ENCODE measurements at places on chromosomes 13 and 19.
A peak's percentile ranks its signal among the peaks of the same experiment; 100 is the strongest.

DNA sequence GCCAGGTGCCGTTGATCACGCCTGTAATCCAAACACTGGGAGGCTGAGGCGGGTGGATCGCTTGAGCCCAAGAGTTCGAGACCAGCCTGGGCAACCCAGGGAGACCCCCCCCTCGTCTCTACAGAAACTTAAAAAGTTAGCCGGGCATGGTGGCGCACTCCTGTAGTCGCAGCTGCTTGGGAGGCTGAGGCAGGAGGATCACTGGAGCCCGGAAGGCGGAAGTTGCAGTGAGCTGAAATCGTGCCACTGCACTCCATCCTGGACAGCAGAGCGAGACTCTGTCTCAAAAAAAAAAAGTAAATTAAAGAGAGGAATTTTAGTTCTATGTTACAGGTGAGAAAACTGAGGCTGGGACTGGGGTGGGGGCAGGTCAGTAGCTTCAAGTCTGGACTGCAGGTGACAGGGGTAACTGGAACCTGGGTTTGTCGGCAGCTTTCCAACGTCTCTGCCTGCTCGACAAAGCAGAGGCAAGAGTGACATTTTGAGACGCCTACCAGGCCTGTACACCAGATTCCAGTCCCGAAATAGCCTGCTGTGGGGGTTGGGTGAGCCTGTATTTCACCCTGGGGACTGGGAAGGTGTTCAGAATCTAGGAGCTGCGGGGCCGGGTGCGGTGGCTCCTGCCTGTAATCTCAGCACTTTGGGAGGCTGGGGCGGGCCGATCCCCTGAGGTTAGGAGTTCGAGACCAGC is 1.2 kb downstream of the SELENOW start:
- DNase-seq: peak; percentile 35

- no peak for DNase-seq
Measured at GRCh38 chr13:24505256-24505655, 7.3 kb downstream of the PARP4 start.

- DNase-seq: no peak
Measured at GRCh38 chr19:4571305-4571917, 11.9 kb upstream of the SEMA6B start.

DNA sequence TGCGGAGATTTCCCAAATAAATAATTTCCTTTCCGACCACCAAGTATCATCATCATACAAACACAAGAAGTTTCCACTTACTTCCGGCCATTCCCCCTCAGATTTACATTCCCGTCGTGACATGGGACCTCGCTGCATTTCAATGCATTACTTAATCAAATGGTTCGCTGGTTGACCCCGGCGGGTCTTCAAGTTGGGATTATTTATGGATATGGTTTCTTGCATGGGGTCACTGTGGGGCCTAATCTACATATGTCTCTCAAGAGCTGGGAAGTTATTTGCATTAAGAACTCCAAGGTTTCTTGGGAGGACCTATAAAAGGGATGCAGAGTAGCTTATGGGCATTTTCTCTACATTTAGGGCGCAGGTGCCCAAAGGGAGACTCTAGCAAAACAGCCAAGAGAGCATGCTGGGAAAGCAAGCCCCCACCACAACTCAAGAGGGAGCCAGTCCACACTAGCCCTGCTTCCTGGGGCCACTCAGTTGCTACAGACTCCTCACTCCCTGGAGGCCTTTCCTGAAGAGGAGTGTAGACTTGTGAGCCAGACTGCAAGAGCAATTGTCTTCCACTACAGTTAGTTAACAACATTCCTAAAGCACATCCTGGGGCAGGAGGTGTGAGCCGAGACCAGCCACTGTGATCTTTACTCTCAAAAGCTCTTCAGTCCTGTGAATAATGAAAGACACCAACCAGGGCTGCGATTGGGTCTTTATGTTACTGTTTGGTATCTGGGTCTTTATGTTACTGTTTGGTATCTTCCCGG is 125.3 kb downstream of the KATNAL1 start:
- no peak for DNase-seq

GRCh38 chr19:46872967-46873366 is 12.2 kb downstream of the ARHGAP35 start:
- DNase-seq: no peak

DNA sequence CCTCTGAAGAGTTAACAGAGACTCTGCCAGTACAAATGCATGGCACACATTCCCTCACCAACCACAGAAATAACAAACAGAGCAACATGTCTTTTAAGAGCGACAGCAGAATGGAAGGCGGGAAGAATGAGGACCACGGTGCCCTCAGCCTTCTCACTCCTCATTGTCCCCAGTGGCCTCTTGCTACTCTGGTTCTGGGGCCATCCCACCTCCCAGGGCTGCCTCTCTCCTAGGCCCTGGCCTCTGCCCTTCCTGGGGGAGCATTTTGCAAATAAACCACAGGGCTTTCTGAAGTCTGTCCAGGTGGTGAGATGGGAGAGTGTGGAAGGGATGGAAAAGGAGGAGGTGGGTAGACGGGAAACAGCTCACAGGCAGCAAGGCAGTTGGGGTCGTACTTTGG is 28.3 kb downstream of the CYP2B6 start:
- DNase-seq: no peak

DNA sequence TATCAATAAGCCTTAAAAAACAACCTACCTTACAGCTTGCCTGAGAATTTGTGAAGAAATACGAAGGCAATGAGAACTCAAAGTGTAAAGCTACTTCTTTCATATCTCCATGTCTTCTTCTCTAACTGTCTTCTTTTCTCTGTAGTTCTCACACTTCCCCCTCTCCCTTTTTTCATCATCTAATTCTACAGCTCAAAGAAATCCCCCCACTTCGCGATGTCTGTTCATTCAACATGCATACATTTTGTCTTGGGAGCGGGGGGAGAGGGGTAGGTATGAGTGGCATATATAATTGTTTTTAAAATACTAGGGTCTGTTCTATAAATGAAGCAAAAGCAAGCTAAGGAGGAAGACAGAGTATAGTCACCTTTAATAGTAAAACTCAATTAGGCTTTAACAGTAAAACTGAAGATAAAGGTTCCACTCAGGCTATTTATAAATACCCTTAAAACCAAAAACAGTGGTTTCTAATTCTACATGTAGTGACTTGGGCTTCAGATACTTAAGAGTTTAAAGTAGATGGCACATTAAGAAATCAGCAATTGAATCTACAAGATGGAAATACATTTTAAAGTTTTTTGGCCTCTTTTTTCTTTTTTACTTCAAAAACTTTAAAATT is 106.9 kb downstream of the KLF12 start:
- DNase-seq: no peak

- DNase-seq: no peak
Measured at GRCh38 chr19:14112051-14112808, 5.3 kb downstream of the PRKACA start.

DNA sequence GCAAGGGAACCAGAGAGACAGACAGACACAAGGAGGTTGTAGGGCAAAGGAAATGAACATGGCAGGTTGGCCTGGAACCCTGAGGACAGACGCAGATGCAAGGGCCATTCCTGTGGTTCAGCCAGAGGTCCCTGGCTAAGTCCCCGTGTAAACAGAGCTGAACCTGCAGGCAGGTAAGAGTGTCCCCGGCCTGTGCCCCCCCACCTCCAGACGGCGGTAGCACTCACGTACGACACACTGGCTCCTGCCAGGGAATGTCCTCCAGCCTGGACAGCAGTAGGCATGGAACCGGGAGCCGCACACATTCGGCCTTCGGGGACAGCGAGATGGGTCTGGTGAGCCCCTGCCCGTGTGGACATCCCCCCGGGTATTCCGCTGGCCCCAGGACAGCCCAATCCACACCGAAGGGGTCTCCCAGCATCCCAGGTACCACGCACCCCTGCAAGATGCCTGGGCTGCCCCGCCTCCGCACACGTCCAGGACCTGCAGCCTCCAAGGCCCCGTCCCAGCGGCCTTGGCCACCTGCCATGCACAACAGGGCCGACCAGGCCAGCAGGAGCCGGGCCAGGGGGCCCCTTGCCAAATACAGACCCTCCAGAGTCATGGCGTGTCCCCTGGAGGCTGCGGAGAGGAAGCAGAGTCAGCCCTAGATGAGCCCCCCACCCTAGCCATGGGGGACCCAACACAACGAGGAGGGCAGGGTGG is 2.4 kb downstream of the FBN3 start:
- no peak for DNase-seq

GRCh38 chr13:41196620-41197019 is 2.3 kb upstream of the KBTBD7 start:
- DNase-seq: no peak

DNA sequence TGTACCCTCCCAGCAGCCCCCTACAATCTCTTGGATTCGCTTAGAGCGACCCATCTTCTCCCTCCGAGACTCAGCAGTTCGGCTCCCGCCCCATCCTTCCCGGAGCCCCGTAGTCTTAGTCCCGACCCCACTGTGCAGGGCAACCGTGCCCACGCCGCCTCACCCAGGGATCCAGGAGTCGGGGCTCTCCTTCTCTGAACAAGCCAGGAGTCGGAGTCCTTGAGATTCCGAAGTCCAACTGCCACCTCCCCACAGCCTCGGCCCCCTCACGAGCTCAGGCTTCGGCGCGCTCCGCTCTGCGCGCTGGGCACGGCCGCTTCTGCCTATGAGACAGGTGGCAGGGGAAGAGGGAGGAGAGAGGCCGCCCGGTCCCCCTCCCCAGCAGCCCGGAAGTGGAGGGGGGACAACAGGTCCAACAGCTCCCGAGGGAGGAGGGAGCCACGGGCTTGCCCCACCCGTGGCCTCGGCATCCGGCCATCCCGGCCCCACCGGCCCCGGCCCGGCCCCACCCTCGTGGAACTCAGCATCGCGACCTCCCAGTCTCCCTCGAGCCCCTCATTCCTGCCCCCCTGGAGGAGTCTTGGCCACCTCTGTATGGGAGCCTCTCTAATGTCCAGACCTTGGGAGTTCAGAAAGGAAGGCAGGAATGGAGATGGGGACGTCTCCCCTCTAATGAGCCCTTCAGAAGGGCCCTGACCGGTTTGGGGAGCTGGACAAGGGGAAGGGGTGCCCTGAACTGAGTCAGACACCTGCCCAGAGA is at the start of gene PHLDB3:
PHLDB3 (minus strand) TSS at position 321 of the 760 bp plus-strand sequence. CDS start 628 bp downstream, outside the sequence.
- DNase-seq: no peak

GRCh38 chr19:7505682-7506384 is 10.1 kb upstream of the ZNF358 start:
- DNase-seq: no peak

- no peak for DNase-seq
Measured at GRCh38 chr19:14761607-14762006, 16.8 kb downstream of the ADGRE2 start.

DNA sequence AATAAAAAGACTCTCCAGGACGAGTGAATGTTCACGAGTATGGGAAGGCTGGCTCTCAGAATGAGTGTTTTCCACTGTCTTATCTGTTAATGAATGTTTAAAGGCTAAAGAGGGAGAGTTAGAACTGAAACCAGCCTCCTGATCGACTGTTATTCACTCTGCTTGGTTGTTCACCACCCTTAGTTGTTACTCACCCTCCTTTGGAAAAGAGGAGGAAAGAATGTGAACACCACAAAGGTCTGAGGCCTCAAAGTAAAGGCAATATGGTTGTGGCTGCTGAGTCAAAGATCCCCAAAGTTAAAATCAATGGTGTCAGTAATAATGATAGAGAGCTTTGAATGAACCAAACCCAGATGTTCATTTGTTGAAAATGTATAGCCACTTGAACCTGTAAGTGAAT is 1793.2 kb upstream of the PCDH20 start:
- DNase-seq: no peak

GRCh38 chr19:49749055-49749716 is 13.9 kb downstream of the TSKS start:
- DNase-seq: no peak

- DNase-seq: no peak
Measured at GRCh38 chr19:3494559-3494958, 5.9 kb downstream of the DOHH start.

GRCh38 chr19:47700934-47701716 is 12.1 kb upstream of the EHD2 start:
- no peak for DNase-seq

DNA sequence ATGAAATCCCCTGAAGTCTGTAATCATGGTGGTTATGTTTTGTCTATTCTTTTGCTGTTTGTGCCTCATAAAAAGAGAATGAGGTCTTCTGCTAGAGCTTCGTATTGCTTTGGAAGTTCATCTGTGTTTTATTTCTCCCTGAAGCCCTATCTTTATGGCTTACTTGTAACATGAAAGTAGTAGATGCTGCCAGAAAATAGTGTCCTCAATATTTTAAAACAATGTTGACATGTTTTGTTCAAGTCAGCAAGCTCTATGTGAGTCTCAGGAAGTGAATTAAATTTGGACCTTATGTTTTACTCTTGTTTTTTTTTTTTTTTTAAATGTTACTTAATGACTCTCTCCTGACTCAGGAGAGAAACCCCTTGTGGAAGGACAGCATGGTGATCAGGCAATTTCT is 130.5 kb downstream of the B3GLCT start:
- no peak for DNase-seq

DNA sequence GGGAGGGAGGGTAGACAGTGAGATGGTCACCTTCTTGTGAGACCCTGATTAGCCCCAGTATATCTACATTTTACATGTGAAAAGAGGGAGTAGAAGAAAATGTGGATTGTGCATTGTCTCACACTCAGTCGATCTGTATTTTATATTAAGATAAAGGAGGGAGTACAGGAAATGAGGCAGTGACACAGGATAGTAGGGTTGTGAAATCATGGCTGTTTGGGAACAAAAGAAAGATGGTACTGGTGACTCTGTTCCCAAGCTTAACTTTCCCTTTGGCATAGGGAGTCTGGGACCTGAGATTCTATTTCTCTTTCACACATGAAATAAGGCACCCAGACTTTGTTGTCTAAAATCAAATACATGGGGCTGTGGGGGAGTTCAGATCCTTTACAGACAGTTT is 194.7 kb downstream of the ABCC4 start:
- no peak for DNase-seq

DNA sequence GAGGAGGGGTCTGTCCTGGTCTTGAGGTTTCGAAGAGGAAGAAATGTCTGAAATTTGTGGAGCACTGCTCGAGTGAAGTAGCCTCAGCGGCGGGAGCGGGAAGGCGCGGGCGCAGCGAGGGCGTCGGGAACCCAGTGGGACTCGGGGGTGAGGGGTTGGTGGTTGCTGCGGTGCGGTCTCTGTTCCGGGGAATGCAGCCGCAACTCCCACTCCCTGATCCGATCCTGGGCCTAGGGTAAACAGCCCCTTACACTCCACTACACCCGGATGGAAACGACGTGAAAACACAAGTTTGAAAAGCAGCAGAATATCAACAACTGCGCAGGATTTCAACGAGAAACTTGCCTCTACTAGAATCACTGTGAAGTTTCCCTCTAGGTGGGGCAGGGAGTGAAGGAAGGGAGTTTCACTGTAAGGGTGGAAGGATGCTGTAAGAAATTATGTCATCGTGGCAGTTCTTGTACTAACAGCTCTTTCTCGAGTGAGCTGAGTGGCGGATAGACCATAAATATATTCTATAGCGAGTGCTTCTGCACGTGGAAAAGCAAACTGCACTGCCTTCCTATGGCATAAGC is 2.0 kb upstream of the KLF12 start:
- no peak for DNase-seq

DNA sequence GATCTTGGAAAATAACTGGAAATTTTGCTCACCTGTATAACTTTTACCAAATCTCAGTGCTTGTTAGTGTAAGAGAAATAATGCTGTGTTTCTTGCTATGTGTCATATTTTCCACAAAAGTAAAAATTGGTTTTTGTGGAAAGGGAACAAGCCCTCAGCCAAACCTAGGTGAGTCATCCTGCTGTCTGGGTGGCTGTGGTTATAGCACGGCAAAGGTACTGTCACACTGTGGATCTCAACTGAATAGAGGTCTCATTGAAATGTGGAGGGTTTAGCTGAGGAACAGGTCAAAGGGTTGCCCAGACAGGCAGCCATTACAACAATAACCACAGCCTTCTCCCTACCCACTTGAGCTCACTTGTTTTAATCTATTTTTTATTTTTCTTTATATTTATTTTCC is 338.8 kb upstream of the DACH1 start:
- DNase-seq: no peak

- DNase-seq: no peak
Measured at GRCh38 chr19:23787106-23787505, 28.4 kb upstream of the ZNF681 start.
